ENCODE measurements at places on chromosomes 1 and 21. TPM values are rescaled to one million over a fixed set of nuclear protein-coding genes. Genes with fewer than 3 reads are reported as not detected.
A peak's percentile ranks its signal among the peaks of the same experiment; 100 is the strongest.

Gene PLXNA2
- 16.2 TPM for total RNA-seq

Gene DCST1
- total RNA-seq, result not detected

Gene ADAMTS5
- not detected for total RNA-seq

DNA sequence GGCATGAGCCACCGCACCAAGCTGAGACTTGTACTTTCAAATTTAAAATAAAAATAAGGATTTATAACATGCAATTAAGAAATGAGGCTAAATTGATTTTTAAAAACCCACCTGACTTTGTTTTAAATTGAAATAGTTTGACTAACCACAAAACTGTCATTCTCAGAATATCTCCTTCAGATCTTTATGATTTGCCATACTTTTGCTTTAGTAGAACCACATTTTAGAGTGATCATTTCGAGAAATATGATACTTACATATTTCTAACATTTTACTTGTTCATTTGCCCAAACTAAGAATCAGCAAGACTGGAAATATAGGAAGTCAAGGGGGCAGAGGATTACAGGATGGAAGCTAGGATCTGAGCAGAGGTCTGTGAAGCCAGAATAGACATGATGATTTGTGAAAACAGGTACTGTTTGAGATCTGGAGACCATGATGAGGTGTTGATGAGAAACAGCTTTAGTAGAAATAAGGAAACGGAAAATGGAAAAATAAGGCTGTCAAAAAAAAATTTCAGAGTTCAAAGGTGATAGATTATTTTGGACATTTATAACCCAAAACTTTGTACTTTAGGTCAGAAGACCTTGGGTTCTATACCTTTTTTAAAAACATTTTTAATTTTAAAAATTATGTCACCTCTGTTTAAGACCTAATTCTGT lies 44.8 kb downstream of the GIPC2 start:
- no peaks in the 10 kb centered on the region for H3K27me3 ChIP-seq
- no peak overlapping the region for H3K27ac ChIP-seq
- no peaks in the 10 kb centered on the region for H3K36me3 ChIP-seq
- H3K4me1 ChIP-seq, result peaks cover 8% of the 10 kb centered on the region
- H3K4me3 ChIP-seq, result no peak overlapping the region
- no peak for DNase-seq

DNA sequence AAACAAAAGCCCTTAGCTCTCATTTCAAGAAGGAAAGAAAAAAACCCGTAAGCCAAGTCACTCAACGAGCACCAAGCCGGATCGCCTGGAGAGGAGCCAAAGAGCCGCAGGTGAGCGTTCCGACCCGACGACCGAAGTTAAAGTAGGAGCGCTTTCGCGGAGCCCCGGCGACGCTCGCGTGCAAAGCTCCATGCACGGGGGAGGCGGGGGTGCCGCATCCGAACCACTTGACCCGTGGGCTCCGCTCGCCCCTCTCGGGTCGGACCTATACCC lies 382 bp downstream of the GPBP1L1 start:
- H3K4me3 ChIP-seq, result peak overlapping the region; percentile 89
- peaks cover 58% of the 10 kb centered on the region for H3K36me3 ChIP-seq
- peak; percentile 65 for DNase-seq
- H3K27ac ChIP-seq, result peak overlapping the region; percentile 80
- H3K4me1 ChIP-seq, result peaks cover 12% of the 10 kb centered on the region

DNA sequence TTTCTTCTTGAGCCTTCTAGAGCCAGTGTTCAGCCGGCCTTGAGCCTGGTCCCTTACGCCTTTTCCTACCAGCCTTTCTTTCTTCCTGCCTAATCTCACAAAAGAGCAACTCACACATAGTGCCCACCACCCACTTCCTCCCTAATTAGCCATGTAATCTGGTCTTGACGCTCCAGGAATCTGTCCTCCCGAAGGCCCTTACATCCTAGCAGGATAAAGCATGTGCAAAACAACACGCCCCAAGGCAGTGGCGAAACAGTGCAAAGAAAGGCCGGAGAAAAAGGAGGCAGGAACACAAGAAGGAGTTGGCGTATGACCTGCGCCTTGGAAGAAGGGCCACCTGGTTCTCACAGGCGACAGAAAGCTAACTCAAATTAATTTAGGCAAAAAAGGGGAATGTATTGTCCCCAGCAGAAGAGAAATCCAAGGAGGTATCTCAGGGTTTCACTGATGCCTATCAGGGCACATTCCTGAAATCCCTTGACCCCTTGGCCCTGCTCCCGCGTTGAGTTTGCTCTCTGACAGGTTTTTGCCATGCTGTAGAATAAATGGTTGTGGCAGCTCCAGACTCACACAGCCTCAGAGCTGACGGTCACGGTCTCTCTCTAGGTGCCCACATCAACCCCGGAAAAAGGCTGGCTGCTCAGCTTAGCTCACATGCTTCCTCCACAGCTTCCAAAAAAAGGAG lies 79.0 kb downstream of the ZNF281 start:
- peaks cover 18% of the 10 kb centered on the region for H3K27me3 ChIP-seq
- H3K4me3 ChIP-seq, result no peak overlapping the region
- H3K27ac ChIP-seq, result no peak overlapping the region
- DNase-seq, result no peak
- peaks cover 6% of the 10 kb centered on the region for H3K36me3 ChIP-seq

- peaks cover 98% of the 10 kb centered on the region for H3K27me3 ChIP-seq
- no peak overlapping the region for H3K27ac ChIP-seq
- H3K36me3 ChIP-seq, result peaks cover 5% of the 10 kb centered on the region
- no peak overlapping the region for H3K4me3 ChIP-seq
- no peak for DNase-seq
Measured at GRCh38 chr1:203037509-203038190, 11.4 kb downstream of the PPFIA4 start.

DNA sequence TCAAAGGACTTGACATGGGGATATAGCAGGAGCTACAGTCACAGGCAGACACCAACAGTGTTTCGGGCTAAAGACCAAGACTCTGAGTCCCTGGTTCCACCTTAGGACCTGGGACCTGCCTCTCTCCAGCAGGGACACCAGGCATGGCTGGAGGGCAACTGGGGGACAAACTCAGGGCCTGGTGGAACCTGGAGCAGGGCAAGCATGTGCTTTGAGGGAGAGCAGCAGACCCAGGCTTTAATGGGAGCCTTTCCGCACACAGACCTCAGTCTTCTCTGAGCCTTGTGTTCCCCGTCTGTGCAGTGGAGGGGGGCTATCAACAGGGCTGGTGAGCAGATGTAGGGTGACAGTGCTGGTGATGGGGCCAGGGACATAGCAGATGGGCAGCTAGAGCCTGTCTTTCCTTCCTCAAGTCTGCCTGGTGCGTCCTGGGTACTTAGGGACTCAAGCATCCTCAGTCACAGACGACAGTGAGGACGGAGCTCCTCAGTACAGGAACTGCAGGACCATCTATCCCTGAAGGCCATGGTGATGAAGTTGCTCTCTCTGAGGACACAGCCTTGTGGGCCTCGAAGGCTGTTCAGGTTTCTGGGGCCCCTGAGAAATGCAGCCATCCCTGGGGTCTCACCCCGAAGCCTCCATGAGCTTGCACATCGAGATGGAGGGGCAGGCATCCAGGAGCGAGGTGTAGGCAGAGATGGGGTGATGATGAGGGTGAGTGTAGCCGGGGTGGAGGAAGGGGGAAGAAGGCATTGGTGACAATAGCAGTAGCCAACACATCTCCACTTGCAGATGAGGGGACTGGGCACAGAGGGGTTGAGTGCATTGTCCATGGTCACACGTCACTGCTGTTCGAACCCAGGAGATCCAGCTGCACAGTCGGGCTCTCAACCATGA lies 593.4 kb downstream of the PTPRU start:
- peaks cover 55% of the 10 kb centered on the region for H3K27me3 ChIP-seq
- no peak for DNase-seq
- no peaks in the 10 kb centered on the region for H3K4me1 ChIP-seq
- H3K36me3 ChIP-seq, result no peaks in the 10 kb centered on the region

DNA sequence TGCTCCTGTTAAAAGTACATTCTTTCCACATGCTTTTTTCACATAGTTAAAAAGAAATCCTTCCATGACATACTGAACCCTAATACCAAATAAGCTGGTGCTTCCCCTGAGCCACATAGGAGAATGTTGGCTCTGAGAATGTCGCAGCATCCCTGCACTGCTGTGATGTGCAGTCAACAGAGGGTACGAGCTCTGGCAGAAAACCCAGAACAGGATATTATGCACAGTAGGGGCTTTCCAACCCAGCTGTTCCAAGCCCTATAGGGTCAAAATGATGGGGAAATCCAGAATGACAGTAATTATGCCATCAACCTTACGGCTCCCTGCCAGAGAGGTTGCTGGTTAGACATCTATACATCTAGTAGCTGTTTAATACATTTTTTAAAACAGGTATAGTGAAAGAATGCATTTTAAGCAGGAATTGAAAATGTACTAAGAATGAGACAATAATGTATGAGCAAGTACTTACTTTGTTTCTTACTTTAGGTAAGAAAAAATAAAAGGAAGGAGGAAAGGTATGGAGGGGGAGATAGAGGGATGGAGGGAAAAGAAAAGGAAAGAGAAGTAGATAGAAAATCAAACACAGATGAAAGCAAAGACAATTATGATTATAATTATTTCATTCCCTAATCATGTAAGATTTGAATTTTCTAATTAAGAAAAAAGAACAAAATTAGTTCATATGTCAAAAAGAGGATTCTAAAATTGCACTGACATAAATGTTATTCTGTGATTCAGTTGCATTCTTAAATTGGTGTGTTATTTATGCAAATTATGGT lies 126.0 kb downstream of the NR5A2 start:
- H3K27ac ChIP-seq, result no peak overlapping the region
- H3K27me3 ChIP-seq, result no peaks in the 10 kb centered on the region
- DNase-seq, result no peak

DNA sequence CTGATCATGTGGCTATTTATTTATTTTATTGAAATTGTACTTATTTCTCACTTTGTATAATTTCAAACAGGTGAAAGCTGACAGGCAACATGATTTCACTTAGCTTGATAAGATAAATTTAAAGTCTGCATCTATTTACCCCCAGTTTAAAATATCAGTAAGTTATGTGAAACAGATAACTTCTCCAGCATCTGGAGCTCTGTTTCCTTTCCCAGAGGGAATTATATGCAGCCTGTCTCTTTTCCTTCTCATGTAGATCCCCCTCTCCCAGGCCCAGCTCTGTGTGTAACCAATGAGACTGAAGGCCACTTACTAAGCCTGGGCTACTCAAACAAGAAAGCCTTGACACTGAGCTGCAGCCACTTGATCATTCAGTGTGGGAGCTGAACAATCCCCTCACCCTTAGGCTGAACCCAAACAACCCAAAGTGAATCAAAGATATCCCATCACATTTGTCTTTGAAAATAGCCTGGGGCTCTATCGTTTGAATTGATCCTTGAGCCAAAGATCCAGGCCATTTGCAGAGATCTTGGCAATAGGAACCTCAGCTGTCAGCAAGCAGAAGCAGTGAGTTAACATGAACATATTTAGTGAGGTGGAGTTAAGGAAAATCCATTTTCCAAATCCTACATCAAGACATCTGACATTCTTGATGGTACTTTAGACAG lies 383.9 kb downstream of the TGFB2 start:
- no peak for DNase-seq
- H3K4me3 ChIP-seq, result no peak overlapping the region
- no peaks in the 10 kb centered on the region for H3K27me3 ChIP-seq

GRCh38 chr1:42831273-42831672 lies 14.1 kb upstream of the SVBP start:
- no peaks in the 10 kb centered on the region for H3K4me1 ChIP-seq
- DNase-seq, result no peak
- H3K27ac ChIP-seq, result no peak overlapping the region
- H3K4me3 ChIP-seq, result no peak overlapping the region

DNA sequence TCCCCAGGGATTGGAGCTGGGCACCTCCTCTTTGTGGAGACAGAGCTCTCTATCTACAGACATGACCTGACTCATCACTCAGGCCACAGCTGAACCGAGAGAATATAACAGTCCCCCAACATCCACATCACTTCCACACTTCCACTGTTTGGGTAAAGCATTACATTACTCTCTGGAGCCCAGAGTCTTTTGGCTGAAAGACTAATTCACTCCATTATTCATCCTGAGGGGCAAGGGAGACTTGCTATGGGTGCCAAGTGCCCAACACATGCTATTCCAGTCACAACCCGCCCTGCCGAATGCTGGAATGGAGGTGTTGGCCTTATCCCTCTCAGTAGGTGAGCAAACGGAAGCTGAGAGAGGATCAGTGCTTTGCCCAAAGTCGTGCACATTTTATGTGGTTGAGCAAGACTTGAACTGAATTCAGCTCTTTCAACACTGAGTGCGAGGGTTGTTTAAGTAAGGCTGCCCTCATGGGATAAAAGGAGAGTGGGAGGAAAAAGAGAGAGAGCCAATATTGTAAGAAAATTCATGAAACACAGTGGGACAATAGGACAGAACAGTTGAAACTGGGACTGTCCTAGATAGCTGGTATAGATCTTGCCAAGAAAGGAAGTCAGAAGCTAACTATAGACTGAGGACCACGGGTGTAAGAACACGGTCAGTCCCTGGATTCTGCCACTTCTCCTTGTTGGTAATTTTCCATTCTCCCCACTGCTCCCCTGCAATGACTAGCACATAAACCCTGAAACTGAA lies 13.5 kb upstream of the CHI3L1 start:
- no peak overlapping the region for H3K4me3 ChIP-seq
- H3K36me3 ChIP-seq, result no peaks in the 10 kb centered on the region
- H3K27ac ChIP-seq, result no peak overlapping the region
- DNase-seq, result no peak
- H3K27me3 ChIP-seq, result peaks cover 100% of the 10 kb centered on the region

GRCh38 chr1:189983166-189983890 lies 494.3 kb downstream of the BRINP3 start:
- H3K36me3 ChIP-seq, result no peaks in the 10 kb centered on the region
- H3K27me3 ChIP-seq, result no peaks in the 10 kb centered on the region
- no peak for DNase-seq
- no peak overlapping the region for H3K27ac ChIP-seq

- H3K4me3 ChIP-seq, result no peak overlapping the region
- no peaks in the 10 kb centered on the region for H3K27me3 ChIP-seq
Measured at GRCh38 chr1:188582911-188583532, 1754.3 kb downstream of the PLA2G4A start.

DNA sequence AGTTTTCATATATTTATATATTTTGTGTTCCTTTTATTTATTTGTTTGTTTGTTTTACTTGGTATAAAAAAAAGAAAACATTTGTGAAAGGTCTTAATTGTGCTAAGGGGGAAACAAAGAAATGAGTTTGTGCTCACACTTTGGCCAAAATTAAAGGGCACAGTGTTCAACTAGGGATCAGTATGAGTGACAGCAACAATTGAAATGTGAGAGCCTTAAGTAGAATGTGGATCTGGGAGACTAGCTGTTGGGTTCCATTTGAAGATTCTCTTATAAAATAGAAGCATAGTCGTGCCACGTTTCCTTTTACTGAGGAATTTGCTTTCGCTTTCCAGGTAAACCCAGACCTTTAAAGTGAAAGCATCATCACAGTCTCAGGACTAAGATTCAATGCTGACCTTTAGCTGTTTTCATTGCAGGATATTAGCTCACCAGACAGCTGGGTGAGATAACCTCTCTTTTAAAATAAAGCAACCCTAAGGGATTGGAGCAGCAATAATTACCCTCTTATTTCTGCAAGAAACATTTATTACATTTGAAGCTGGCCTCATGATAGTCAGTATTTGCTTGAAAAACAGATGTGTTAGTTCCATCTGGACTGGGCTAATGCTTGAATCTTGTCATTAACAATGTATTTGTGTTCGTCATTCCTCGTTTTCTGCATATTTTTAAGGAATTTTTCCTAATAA lies 37.1 kb upstream of the CD55 start:
- H3K27me3 ChIP-seq, result no peaks in the 10 kb centered on the region
- H3K27ac ChIP-seq, result peak overlapping the region; percentile 83
- peak overlapping the region; percentile 9 for H3K4me3 ChIP-seq
- peak; percentile 13 for DNase-seq
- H3K4me1 ChIP-seq, result peaks cover 38% of the 10 kb centered on the region
- H3K36me3 ChIP-seq, result no peaks in the 10 kb centered on the region
